ENCODE measurements at places on chromosomes 7 and 10.

DNA sequence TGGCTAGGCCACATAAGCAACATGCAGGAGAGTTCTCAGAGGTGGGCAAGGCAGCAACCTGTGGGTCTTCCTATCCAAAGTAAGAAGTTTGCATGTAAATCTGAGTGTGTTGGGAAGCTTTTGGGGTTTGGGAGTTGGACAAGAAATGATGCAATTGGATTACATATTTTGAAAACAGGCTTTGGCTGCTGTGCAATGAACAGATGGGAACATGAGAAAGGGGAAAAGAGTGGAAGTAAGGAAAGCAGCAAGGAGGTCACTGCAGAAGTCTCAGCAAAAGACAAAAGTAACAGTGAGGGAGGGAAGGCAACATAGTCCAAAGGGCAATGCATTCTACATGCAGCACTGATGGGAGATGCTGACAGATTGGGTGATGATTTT, 61.1 kb upstream of the C10orf90 start:
- no peak for DNase-seq

- DNase-seq: no peak
These were observed 561.8 kb upstream of the LRRN3 start for GRCh38 chr7:110529175-110529574.

DNA sequence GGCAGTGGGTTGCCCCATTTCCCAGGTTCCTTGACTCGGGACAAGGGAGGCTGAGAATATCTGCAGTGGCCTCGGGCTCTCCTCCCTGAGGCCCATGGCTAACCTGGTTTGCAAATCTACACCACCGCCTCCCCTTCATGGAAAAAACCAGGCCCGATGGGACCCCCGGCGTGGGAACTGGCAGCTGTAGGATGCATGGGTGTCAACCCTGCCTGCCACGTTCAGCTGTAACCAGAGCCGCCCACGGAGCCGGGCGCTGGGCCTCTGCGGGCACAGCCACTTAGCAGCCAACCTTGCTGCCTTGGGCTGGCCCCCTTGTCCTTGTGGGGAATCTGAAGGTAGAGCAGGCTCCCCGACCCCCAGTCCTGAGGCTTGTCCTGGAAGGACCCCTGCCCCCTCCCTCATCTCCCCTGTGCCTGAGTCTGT, 1.6 kb downstream of the PWWP2B start:
- no peak for DNase-seq

- no peak for DNase-seq
These were observed 56.8 kb downstream of the BBS9 start for GRCh38 chr7:33186192-33186591.

DNA sequence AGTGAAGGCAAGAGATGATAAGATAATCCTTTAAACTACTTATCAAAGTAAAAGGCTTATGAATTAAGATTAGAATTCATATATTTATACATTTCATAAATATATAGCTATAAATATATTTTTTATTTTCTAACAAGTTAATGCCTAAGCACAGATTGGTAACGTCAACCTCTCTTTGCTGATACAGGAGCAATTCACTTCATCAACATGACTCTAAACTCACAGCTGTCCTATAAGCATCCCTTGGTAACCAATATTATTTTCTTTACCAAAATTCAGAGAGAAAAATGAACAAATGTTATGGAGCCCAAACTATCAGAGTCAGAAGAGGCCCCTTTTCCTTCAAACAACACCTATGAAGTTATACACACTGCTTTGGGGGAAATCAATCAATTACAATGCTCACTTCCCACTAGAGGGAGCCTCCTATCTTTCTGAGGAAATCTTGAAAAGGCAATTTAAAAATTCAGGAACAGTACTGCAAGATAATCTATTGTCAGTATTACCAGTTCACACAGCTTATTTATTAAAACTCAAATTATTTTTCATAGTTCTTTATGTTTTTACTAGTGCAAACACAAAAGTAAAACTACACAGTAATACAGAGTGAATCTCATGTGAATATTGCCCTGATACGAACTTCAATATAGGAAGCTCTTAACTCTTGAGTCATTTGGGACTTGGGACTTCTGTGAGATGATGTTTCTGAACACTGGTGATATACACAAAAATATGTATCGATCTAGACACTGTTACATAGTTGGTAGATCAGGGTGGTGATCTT, 51.0 kb upstream of the NOBOX start:
- no peak for DNase-seq

DNA sequence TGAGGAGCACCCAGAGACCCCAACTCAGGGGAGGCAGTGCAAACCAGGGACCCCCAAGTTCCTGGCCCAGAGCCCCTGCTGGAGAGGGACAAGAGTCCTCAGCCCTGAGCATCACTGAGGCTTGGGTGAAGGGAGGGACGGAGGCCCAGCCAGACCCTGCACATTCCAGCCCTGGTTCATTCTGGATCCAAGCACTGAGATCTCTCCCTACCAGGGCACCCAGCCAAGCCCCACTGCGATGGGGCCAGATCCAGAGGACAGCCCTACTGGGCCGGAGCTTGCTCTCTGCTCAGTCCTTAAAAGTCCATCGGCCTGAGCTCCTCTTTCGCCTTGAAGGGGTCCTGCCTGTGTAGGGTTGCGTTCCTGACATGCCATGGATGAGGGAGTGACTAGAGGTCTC, 40.5 kb upstream of the RABGEF1 start:
- no peak for DNase-seq

DNA sequence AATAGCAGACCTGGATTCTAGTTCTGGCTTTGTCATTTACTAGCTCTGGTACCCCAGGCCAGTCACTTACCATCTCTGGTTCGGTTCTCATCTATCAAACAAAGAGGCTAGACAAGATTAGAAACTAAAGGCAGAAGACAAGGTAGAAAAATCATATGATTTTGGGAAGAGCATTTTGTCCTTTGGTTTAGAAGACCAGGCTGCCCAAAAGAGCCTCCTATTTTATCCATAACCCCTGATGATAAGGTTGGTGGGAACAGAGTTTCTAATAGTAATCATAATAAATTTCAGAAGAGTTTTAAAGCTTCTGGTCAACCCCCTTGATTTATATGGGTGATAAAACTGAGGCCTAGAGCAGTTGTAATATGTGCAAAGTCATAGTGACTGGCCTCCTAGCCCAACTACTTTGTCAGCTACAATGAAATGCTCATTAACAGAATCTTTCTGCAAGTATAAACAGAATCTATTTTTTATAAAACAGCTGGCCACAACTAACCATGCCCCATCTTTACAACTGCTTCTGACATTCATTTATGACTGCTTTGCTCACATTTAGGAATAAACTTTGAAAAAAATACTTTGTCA, 23.4 kb downstream of the COX15 start:
- no peak for DNase-seq

- DNase-seq: no peak
These were observed 154.8 kb downstream of the TNS3 start for GRCh38 chr7:47427051-47427643.

DNA sequence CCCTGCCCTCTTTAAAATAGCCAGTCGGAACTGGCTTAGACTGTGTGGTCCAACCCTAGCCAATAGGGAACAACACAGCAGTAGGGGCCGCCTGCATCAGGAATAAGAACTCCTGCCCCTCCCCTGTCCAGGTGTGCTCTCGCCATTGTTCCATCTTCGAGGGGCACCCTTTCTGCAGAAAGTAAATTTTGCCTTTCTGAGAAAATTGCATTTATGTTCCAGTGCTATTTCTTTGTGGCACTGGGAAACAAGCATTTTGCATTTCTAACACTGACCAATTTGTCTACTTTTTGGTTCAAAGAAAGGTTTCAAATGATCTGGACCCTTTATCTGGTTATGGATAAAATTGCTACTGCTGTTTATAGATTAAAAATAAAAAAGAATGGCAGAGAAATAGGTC, 90.2 kb upstream of the AGBL3 start:
- no peak for DNase-seq

GRCh38 chr7:116261904-116262303, 51.6 kb downstream of the TES start:
- DNase-seq: no peak

GRCh38 chr10:111493024-111493625, 416.3 kb downstream of the ADRA2A start:
- DNase-seq: no peak

Data from Peyer's patch (tissue), 4 donors.